ENCODE measurements at places on chromosomes 4 and X.

- DNase-seq: peak; percentile 53
Observed at GRCh38 chrX:154431341-154431740, 2.9 kb downstream of the ATP6AP1 start.

- peak; percentile 65 for DNase-seq
Observed at GRCh38 chr4:38099908-38100407, 139.8 kb downstream of the PTTG2 start.

DNA sequence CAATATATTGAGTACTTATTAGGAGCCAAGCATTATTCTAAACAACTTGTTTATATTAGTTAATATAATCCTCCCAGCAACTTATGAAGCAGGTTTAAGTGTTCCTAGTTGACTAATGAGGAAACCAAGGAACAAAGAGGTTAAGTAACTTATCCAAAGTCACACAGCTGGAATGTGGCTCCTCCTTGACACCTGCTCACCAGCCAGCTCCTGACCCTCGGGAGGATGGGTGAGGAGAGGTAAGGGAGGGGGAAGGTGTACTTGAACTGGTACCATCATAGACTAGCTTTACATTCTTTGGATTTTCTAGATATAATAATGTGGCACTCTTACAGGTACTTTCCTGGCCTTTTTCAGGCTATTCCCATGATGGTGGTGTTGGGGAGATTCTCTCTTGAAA lies 50.7 kb downstream of the ARHGEF38 start:
- DNase-seq: no peak

- no peak for DNase-seq
Observed at GRCh38 chrX:109940411-109940810, 62.5 kb upstream of the TMEM164 start.

DNA sequence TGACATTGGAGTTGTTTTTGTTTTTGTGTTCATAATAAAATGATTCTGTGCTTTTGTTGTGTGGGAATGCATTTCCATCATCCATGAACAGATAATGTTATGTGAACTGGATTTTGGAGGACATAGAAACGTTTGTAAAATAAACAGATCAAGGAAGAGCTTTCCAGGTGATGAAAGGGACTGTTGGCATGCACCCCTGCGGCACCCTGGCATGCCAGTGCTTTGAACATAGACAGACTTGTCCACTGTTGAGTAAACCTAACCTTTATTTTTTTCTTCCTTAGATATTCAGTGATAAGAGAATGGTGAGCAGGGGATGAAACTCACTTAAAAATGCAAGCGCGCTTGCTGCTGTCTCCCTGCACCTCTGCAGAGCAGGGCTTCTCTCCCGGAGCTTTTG lies 59.8 kb downstream of the TRAPPC11 start:
- DNase-seq: no peak
